ENCODE measurements at places on chromosomes 1 and 21. TPM values are rescaled to one million over a fixed set of nuclear protein-coding genes. Genes with fewer than 3 reads are reported as not detected.

Gene FAM43B
- total RNA-seq: 0.16 TPM

Gene CCT3
- 294 TPM for total RNA-seq

Gene GLIS1
- 0.16 TPM for total RNA-seq

Gene KCNE2
- total RNA-seq: 1.1 TPM

Gene NBPF6
- 0.86 TPM for total RNA-seq

Gene RASAL2
- total RNA-seq: 9.7 TPM

Gene ZDHHC18
- total RNA-seq: 14.1 TPM

Gene GFI1
- total RNA-seq: 8.7 TPM

Gene EXO1
- 5.1 TPM for total RNA-seq

Gene CYP4A11
- 0.57 TPM for total RNA-seq
